BJ (cell line): ENCODE measurements at places on chromosomes 5 and 9.

GRCh38 chr9:86500031-86500430 lies 145.8 kb upstream of the TUT7 start:
- DNase-seq, result no peak

DNA sequence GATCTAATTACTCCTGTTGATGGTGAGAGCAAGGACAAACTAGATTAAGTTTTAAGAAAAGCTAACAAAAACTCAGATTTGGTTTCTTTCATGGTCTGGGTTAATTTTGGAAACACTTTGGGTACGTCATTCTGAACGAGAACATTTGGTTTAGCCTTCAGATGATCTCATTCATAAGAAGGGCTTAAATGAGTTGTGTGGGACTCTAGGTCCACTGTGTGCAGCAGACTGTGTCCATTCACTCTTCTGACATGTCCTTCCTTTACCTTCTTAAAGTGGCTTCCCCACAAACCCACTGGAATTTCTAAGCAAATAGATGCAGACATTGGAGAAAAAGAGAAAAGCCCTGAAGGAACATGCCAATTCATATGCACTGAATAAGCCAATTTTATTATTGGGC lies 96.8 kb downstream of the FBXO4 start:
- no peak for DNase-seq

- DNase-seq, result no peak
Observed at GRCh38 chr9:10274175-10274574, 338.6 kb downstream of the PTPRD start.

DNA sequence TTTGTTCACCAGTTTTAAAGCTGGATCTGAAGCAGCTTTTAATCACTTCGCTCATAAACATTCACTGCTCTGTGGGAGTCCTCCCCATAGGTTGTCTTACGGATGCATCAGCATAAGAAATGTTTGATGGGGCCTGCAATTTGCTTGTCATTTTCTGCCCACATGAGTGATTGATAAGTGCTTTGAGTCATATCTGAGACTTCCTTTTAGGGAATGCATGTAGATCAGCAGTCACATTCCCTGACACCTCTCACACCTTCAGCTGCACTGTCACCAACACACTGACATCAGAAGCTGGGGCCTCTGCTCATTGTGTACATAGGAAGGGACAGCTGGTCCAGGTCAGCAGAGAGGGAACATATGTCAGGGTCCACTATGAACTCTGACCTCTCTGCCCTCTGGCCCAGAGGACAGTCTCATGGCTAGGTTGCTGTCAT lies 84.1 kb upstream of the SPATA31D4 start:
- no peak for DNase-seq

DNA sequence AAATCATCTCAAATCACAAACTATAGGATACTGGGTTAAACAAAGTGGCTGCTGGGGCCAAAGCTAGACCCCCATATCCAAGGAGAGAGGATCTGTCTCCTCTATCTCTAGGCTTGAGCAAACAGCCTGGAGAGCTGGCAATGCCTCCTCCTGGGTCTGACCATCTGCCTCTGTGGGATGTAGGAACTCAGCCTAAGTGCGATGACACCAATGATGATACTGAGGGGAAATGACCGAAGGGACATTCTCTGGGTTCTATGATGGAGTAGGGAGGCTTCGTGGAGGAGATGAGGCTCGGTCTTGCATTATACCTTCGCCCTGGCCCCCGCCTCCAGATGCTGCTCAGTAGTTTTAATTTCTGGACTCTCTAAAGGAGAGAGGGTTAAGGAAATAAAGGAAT lies 9.3 kb upstream of the SPATA24 start:
- DNase-seq, result no peak

GRCh38 chr5:150505041-150505511 lies 2.9 kb upstream of the NDST1 start:
- no peak for DNase-seq

DNA sequence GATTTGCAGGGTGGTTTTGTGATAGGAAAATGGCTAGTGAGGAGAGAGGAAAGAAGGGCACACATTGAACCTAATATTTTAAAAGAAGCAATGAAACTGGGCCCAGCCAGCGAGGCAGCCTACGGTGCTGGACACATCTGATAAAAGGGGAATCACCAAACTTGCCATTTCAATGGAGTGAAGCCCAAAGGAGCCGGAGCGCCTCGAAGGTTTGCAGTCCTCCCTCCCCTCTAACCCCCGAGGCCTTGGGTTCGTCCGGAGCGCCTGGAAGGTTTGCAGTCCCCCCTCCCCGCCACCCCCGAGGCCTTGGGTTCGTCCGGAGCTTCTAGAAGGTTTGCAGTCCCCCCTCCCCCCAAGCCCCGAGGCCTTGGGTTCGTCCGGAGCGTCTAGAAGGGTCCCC lies 132.6 kb downstream of the TENT4A start:
- DNase-seq, result no peak

GRCh38 chr5:137561608-137562007 lies 62.5 kb upstream of the SPOCK1 start:
- no peak for DNase-seq

DNA sequence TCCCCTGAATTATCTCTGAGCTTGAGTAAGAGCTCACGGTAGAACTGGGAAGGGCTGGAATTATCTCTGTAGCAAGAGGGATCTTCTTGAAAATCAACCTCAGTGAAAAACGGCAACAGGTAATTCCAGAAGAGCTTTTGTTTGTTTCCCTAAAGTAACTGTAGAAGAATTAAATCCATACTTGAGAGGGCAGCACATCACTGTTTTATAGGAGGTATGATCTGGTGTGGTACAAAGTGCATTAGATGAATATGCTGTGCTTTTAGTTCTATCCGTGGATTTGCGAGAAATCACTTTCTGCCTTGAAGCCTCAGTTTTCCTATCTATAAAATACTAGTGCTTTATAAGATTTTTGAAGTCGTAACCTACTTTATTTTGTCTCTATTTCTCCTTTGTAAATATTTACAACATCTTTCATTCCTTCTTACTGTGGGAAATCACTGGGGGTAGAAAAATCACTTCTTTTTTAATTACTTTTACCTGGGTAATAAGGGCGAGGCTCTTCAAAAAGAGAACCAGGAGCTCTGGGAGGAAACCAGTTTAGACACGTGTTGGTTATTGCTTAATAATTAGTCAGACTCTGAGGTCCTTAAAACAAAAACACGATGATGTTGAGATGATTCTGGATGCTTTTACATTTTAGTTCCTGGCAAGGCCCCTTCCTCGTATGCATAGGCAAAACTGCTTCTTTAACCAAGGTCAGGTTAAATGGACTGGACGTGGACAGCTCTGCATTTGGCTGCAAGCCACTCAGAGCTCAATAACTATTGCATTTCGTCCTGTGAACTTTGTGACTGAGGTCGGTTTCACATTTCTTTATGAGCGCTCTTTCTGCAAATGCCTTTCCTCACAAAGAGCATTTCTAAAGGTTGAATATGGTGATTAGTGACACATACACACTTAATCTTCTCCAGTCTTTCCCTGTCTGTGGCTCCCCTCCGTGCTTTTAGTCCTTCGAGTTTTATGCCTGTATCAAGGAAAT lies 376.1 kb downstream of the BRINP1 start:
- no peak for DNase-seq

- DNase-seq, result peak; percentile 15
Observed at GRCh38 chr5:16467363-16468219, 2.0 kb upstream of the ZNF622 start.

- DNase-seq, result no peak
Observed at GRCh38 chr9:136238342-136238732, 7.3 kb downstream of the QSOX2 start.

GRCh38 chr9:122912671-122912963 lies 506 bp downstream of the ZBTB6 start:
- no peak for DNase-seq

- DNase-seq, result no peak
Observed at GRCh38 chr5:126519637-126520592, 75.1 kb downstream of the ALDH7A1 start.

DNA sequence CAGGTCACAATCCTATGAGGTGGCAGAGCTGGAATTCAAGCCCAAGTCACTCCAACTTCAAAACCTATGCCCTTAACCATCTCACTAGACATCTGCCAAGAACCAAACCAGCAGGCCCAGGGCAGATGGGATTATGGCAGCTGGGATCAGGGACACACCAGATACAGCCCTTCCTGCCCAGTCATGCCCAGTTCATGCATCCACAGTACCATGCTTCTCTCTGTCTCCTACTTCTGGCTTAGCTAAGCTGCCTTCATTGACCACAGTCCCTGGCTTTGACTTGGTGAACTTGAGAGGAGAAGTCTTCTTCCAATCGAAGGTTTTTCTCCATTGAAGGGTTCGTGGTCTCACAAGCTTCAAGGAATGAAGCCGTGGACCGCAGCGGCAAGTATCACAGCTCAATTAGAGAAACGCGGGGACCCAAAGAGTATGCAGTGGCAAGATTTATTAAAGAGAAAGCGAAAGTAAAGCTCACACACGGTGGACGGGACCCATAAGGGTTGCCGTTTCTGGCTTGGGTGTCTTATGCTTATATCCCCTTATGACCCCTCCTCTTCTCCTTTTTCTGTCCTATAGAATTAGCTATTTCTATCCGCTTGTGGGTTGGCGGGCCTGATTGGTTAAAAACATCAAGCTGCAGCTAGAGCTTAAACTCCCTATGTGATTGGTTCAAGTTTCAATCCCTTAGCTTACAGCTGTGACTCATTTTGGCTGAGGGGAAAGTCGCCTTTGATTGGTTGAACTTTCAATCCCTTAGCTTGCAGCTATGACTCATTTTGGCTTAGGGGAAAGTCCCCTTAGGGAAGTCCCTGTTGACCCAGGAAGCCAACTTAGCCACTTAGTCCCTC lies 101.2 kb downstream of the TRIM36 start:
- no peak for DNase-seq

- no peak for DNase-seq
Observed at GRCh38 chr9:130334915-130335314, 69.4 kb downstream of the HMCN2 start.

- no peak for DNase-seq
Observed at GRCh38 chr5:145825751-145826180, 9.4 kb downstream of the PRELID2 start.

DNA sequence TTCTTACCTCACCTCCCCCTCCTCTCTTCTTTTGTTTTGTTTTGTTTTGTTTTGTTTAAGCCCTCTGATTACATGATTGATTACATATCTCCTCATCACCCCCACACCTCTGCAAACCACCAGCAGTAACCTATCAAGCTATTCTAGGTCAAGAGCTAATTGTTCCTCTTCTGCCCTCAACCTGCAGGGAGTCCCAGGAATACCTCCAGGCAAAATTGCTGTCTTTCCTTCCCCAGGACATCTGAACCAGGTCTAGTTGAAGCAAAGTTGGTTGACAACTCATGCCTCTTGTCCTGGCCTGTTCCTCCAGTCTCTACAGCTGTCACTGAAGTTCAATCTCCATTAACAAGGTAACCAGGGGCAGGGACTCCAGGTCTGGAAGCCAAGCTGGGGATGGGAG lies 80.0 kb upstream of the PTGER4 start:
- no peak for DNase-seq

DNA sequence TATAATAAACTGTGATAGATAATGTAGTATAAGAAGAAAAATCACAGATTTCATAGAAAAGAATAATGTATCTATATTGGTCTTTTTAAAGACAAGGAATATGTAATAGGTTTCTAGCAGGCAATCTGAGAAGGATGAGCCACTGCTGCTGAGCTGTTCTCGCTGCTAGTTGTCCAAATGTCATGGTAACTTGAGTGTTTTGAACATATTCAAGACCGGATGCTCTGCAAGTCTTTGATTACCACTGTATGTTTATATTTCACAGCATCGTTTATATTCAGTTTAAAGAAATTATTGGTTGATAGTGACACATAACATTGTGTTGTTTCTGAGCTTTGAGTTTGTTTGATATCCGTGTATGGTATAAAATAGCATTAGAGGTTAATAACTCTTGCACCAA lies 9.6 kb downstream of the C5orf47 start:
- DNase-seq, result no peak

GRCh38 chr5:174188295-174188694 lies 142.8 kb downstream of the NSG2 start:
- no peak for DNase-seq

- no peak for DNase-seq
Observed at GRCh38 chr5:172841256-172841655, 7.2 kb downstream of the ERGIC1 start.

- no peak for DNase-seq
Observed at GRCh38 chr5:66209794-66210193, 65.7 kb downstream of the SREK1 start.

- DNase-seq, result no peak
Observed at GRCh38 chr9:98961513-98962180, 17.9 kb downstream of the COL15A1 start.

DNA sequence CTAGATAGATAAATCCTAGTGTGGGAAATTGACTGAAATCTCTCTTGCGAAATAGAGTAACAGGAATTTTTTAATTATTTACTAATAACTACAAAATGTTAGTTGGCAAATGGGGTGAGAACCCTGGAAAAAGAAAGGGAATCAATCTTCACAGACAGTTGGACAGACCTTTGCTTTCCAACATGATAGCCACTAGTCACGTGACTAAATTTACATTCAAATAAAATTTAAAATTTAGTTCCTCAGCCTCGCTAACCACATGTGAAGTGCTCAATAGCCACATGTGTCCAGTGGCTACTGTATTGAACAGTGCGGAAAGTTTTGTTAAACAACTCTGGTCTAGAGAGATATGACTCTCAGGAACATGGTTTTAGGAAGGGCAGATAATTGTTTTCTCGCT lies 289.9 kb upstream of the RASA1 start:
- DNase-seq, result no peak

- peak; percentile 56 for DNase-seq
Observed at GRCh38 chr5:140174465-140175366, at the start of gene CYSTM1. Gene CYSTM1 (plus strand): TSS chr5:140175188. CDS start chr5:140194466, 19,278 bp downstream.

DNA sequence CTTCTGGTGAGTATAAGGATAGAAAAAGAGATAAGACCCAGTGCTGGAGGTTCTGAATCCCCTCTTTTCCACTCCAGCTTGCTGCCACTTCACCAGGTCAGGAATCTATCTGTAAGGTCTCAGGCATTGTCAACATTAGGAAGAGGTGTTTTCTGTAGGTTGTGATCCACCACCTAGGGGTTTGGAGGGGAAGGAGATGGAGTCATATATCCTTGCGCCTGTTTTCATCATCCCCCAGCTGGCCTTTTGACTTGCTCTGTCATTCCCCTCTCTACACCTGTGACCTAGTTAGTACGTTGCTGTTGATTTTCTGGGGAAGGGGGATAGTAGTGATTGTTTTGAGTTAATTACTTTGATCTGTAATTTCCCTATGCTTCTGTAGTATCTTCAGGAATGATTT lies 20.5 kb downstream of the SPINK5 start:
- DNase-seq, result no peak

GRCh38 chr5:179345433-179346321 lies at the start of gene ADAMTS2:
Gene ADAMTS2 (minus strand): TSS chr5:179345461. CDS start chr5:179345328, 133 bp downstream.
- no peak for DNase-seq

DNA sequence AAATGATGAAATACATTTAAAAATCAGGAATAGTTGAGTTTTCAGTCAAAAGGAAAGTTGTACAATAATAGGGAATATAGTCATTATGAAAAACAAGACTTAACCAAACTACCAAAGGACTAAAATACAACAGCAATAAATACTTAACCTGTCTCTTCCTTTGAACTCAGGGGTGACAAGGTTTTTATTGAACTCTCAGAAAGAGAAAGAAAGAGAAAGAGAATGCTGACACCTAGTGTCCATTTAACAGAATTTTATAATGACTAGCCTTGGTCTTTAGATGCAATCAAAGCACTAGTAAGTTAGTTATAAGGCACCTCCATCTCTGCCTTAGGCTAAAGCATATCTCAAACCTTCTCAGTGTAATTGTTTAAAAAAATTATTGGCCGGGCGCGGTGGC lies 47.5 kb downstream of the UIMC1 start:
- DNase-seq, result no peak
